ENCODE measurements at places on chromosomes 16 and 17.

DNA sequence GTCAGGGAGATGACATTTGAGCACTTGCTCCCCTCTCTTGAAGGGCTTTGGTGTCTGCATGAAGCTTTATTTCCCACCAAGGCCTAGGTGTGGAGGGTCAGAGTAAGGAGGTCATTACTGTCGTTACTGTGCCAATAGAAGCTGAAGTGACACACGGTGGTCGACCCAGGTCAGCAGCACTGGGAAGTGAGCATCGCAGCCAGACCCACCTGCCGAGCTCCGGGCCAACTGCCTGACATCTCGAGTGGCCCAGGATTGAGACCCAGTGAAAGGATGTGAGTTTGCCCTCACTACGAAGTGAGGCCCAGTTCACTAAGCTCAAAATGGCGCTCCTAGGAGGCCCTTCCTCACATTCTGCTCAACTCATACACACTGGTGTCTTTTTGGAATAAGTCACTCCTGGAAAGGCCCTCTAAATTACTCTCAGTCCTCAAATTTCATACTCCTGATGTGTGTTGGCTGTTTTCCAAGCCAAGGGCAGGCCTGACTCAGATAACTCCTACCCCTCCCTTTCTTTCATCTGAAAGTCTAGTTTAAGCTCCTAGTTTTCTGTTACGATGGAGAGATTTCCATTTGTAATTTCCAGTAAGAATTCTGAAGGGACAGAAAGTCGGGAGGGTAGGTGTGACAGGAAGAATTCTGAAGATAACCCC, 200.4 kb downstream of the LGALS9B start:
- DNase-seq: no peak

- no peak for DNase-seq
Observed at GRCh38 chr17:20307326-20307910, 159.9 kb downstream of the LGALS9B start.

DNA sequence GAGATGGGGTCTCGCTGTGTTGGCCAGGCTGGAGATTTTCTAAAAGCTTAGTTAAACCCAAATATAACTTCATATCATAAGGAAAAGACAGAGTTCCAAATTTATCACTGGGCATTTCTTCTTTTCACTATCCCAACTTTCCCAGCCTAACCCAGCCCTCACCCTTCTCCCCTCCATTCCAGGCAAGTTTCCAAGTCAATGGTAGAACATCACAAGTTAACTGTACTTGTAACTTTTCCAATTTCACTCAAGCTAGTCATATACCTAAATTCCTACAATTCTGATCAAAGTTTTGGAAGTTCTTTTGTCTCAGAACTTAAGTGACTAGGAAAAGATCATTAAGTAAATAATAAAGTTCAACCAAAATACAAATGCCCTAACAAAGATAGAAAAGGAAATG, 61.2 kb downstream of the USP32 start:
- no peak for DNase-seq

DNA sequence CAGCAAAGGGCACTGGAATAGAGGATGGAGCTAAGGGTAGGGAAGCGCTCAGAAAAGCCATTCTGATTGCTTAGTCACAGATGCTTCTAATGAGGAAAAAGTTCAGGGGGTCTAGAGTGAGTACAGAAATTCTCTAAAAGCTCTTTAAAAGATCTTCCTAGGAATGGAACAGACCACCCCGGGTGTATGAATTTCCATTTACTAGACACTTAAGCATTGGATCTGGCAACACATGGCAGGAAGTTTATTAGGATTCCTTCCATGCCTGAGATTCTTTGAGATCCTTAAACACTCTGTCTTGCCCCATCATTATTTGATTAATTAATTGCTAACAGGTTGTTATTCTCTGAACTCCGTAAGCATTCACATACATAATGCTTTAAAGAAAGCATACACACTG, 8.5 kb downstream of the KRTAP9-7 start:
- no peak for DNase-seq

- DNase-seq: no peak
Observed at GRCh38 chr17:48990882-48991357, 6.3 kb upstream of the IGF2BP1 start.

DNA sequence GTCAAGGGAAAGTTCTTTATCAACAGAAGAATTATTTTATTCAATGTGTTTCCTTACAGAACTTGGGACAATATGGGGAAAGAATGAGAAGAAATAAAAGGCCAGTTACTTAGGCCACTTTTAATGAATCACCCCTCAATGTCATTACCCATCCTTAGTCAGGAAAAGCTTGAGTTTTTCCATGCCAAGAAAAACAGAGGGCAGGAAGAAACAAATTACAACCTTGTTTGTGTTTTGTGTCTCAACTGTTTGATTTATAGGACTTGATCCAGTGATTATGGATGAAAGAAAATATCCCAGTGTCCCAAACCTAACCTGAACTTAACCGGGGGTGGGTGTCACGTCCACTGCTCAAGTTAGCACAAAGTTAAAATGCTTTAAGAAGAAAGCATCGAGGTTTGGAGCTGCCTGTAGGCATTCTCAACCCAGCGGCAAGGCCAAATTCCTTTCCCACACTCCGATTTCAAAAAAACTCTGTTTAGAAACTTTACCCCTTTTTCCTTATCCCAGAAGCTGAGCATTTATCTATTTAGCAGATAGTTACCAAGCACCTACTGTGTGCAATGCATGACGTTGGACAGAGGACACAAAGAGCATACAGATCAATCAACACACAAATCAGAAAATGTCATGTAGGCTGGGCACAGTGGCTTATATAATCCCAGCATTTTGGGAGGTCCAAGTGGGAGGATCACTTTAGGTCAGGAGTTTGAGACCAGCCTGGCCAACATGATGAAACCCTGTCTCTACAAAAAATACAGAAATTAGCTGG, 14.0 kb upstream of the CYB5B start:
- no peak for DNase-seq

DNA sequence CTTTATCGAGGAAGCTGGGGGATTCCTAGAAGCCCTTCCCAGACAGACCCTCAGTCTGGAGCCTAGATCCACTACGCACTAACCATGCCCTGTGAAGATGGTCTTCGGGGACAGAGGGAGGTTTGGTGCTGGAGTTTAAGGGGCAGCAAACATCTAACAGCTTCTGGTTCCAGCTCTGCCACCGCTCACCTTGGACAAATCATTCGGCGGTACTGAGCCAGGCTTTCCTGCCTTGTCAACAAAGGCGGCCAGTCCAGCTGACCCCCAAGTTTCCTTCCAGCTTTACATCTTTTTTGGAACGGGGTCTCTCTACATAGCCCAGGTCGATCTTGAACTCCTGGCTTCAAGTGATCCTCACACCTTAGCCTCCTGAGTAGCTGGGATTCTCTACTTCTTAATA, 369 bp upstream of the GJD3 start:
- no peak for DNase-seq

DNA sequence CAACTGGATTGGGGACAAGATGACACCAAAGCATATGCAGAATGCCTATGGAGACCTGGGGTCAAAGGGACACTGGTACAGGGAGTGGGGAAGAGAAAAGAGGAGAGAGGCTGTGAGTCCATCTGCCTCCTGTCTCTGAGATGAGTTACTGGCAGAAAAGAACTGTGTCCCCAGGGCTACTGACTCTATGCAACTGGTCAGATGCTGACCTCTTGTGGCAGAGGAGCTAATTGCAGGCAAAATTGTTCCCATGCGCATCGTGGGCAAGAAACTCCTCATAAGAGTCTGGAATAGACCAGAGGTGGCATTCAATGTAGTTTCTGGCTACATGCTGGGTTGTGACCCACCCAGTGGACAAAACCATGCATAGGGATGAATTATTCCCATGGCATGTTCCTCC, 26.1 kb upstream of the MLKL start:
- DNase-seq: peak; percentile 15

GRCh38 chr17:28849281-28849680, 5.5 kb upstream of the ERAL1 start:
- DNase-seq: no peak

- DNase-seq: no peak
Observed at GRCh38 chr16:87358250-87358649, 25.3 kb downstream of the FBXO31 start.

Data from CD4-positive, alpha-beta T cell treated with Interleukin-2 at 100 ng/mL for 4 hours (primary cell).